ENCODE measurements at places on chromosomes 12 and 14.

- no peak for DNase-seq
Measured at GRCh38 chr12:58174316-58174715, 232.9 kb downstream of the ATP23 start.

DNA sequence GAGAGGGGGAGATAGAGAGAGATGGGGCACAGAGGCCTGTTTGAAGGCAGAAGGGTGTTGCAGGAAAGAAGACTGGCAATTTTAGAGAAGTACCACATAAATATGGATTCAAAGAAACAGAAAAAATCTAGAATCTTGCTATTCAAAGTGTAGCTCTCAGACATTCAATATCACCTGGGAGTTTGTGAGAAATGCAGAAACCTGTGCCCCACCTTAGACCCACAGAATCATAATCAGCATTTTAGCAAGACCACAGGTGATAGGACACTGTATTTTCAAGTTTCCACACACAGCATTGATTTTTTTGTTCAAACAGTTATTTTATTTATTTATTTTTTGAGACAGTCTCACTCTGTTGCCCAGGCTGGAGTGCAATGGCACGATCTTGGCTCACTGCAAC, 3.3 kb downstream of the NEDD8 start:
- DNase-seq = no peak

DNA sequence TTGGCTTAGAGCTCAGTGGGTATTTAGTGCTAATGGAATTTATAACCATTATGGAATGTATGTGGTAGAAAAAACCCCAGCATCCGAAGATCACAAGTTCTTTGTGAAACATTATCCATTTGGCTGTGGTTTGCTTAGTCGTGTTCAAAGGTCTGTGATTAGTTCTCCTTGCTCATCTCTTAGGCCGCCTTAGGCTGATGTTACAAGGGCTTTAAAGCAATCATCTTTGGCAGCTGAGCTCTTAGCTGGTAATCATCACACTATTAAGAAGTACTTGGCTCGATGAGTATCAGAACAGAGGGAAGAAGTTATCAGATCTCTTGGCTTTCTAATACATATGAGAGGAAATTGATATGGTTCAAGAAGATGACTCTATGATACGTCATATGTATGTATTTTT, 124.1 kb upstream of the E2F7 start:
- no peak for DNase-seq

DNA sequence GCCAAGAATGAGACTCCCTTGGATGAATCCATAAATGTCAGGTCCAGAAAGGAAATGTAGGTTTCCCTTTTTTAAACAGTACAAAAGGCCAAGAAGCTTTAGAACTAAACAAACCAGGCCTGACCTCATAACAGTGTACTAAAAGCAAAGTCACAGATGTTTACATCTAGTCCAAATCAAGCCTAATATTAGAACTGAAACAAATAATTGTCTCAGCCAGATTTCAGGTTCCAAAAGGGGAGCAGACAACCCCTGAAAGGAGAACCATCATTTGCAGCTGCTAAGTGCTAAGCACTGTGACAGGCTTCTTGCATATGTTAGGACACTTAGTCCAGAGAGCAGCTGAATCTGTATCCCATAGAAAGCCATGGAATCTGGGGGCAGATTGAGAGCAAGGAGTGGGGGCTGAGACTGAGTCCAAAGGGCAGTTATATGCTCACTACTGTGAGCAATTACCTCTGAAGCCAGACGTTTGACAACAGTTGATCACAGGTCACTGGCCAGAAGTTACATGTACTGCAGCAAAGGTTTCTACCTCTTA, 90.1 kb downstream of the STXBP6 start:
- no peak for DNase-seq

GRCh38 chr14:38202444-38203191, 5.1 kb upstream of the SSTR1 start:
- DNase-seq = no peak

Data from NCI-H345 (cell line).